ENCODE measurements at places on chromosomes 6 and 20.
A peak's percentile ranks its signal among the peaks of the same experiment; 100 is the strongest.

DNA sequence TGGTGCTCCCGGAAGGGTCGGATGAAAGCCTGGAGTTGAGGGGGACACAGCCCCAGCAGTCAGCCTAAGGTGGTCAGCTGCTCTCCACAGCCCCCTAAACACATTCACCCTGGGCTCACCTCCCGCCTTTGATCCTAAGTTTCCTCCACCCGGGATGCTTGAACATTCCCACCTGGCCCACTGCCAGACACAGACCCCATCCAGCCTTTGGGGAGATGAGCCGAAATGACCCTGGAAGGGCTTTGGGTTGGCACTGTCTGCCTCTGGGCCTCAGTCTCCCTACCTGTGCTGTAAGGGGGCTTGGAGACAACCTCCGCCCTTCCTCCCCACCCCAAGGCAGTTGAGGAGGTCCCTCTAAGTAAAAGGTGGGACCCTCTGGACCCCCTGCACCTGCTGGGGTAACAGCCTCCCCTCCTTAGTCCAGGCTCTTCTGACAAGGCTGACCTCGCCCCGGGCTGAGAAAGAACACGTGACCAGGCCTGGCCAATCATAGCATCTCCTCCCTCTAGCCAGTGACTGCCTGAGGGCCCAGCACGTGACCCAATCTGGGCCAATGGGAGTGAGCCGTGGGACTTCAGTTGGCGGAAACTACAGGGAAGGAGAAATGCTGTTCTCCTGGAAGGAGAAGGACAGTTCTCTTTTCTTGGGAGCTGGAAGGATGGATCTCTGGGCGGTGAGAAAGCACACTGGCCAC is 16.9 kb upstream of the UBE2V1 start:
- no peak for DNase-seq

DNA sequence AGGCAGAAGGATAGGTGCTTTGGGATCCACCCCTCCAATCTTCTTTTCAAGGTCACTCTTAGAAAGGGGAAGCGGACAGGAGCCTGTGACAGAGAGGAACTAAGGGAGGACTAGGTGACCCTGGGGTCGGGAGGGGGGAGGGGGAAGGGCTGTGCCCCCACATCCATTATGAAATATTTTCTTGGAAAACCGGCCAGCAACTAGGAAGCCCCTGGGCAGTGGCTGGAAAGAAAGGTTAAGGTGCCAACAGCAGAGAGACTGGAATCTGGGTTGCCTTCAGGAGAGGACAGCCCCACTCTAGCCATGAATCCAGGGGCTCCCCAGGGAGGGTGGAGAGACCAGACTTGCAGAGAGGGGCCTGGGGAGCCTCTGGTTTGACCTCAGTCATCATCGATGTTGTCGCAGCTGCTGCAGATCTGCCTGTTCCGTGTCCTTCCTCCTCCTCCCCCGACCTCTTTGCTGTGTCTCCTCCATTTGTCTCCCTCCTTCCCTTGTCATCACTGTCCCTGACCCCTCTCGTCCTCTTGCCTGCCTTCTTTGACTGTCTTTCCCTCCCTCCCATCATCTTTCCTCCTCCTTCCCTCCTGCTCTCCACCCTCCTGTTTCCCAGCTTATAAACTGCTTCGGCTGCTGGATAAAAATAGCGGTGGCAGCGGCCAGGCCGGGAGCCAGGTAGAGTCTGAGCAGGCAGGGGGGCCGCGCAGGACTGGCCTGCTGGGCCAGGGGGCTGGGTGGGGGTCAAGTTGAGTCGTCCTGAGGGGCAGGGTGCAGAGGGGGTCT is 3.2 kb downstream of the SLC29A1 start:
- DNase-seq, result no peak

- peak; percentile 92 for DNase-seq
Measured at GRCh38 chr20:38073307-38074071, 39.9 kb downstream of the RPRD1B start.

- DNase-seq, result no peak
Measured at GRCh38 chr6:20672038-20672437, 137.8 kb downstream of the CDKAL1 start.

DNA sequence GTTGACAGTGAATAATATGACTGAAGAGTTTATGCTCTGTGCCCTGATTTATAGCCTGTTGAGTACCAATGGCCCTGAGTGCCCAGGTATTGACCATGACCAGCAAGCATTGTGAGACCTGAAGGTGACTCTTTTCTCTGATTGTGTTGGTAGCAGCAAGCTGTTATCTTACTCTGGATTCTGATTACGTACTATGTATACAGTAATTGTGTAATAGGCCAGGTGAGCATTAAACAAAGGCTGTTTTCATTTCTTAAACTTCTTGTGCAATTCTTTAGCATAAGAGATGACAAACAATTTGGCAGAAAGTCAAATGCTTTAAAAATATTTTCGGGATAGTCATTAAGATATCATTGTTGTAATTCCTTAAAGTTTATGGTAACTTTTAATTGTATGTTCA is 111.7 kb upstream of the PTPRK start:
- DNase-seq, result no peak

GRCh38 chr6:151063352-151063751 is 176.4 kb upstream of the AKAP12 start:
- DNase-seq, result peak; percentile 70

GRCh38 chr20:25205277-25206062 is 10.0 kb downstream of the ENTPD6 start:
- no peak for DNase-seq

DNA sequence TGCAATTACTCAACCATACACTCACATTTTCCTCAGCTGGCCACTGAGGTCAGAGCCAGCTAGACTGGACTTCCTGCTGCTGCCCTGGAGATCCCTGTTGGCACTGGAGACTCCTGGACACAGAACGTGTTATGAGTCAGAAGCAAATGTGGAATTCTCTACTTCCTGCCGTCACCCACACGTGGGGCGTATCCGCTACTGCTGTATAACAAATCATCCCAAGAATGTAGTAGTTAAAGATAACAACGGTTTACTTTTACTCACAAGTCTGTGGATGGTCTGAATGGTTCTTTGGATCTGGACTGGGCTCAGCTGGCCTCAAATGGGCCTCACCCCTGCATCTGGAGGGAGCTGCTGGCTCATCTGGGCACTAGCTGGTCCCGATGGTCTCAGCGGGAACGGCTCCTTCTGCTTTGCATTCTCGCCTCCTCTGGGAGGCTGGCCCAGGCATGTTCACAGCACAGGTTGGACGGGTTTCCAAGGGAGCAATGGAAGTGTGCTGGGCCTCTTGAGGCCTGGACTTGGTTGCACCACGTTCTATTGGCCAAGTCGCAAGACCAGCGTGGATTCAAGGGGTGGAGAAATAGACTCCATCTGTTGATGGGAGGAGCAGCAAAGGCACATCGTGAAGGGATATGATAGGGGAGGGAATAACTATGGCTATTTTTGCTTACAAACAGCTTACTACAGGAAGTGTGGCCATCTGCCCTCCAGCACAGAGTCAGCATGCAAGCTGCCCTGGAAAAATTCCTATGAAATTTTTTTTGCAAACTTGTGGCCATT is 118.5 kb downstream of the SNX5 start:
- peak; percentile 98 for DNase-seq

DNA sequence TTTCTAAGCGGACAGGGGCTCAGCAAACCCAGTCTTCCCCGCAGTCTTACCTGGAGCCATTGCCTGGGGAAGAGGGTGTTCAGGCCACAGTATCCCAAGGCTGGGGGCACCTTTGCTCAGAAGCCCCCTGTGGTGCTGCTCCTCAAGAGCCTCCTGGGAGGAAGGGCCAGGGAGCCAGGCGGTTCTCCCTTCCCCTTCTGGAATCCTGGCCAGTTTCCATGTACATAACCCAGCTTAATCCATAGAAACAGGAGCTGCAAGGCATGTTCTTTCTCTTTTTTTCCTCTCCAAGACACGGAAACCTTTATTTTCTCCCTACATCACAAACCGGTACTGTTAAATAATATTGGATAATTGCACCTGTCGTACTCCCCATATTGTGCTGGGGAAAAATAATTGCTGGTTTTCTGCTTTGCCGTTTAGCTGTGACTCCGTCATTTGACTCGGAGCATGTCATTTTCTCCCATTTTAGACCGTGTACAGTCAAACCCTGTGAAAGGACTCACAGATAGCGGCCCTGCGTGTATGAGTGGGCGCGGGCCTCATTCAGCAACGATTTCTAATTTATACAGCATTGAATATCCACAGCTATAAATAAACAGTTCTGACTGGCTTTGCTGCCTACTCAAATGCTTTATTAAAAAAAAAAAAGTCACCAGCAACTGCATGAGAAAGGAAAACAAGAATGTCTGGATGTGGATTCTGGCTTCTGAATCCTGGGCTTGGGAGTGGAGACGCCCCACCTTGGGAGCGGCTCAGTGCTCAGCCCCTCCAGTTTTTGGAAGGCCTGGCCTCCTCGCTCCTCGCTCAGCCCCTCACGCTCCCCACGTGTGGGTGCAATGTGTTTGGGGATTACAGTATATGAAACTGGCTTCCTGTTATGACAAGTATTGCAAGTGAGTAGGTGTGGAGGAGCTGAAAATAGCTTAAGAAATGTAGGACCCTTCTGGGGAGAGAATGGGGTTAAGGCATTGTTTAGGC is 67.3 kb downstream of the ADTRP start:
- no peak for DNase-seq

DNA sequence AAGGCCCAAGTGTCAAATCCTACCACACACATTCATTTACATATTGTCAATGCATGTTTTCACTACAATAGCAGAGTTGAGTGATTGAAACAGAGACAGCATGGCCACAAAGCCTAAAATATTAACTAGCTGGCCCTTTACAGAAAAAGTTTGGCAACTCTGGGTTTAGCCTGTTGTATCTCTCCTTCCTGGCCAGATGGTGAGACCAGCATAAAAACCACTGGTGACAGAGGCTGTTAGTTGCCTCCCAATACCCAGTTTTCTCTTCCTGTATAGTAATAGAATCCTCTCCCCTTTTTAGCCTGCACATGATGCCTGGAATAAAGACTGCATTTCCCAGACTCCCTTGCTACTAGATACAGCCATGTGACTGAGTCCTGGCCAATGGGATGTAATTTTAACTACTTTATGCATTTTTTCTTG is 100.0 kb upstream of the TAB2 start:
- DNase-seq, result no peak

- peak; percentile 86 for DNase-seq
Measured at GRCh38 chr6:16345449-16346330, 107.3 kb downstream of the GMPR start.

DNA sequence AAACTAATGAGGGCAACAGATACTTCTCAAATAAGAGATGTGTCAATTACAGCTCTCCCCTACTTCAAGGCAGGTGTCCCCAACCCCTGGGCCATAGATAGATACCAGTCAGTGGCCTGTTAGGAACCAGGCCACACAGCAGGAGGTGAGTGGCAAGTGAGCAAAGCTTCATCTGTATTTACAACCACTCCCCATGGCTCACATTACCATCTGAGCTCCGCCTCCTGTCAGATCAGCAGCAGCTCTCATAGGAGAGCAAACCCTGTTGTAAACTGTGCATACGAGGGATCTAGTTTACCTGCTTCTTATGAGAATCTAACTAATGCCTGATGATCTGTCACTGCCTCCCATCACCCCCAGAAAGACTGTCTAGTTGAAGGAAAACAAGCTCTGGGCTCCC is 422.1 kb downstream of the GJA1 start:
- DNase-seq, result no peak

GRCh38 chr6:27096834-27097511 is 150.5 kb upstream of the PRSS16 start:
- DNase-seq, result peak; percentile 49
